Spinal cord (tissue), 10 donors: ENCODE measurements at places on chromosomes 6 and 20.
A peak's percentile ranks its signal among the peaks of the same experiment; 100 is the strongest.

- peak; percentile 60 for DNase-seq
Measured at GRCh38 chr6:11214901-11215300, 17.6 kb downstream of the NEDD9 start.

- no peak for DNase-seq
Measured at GRCh38 chr6:129317931-129318820, 391.8 kb downstream of the ARHGAP18 start.

- no peak for DNase-seq
Measured at GRCh38 chr6:113627480-113627879, 229.7 kb upstream of the MARCKS start.

- DNase-seq: no peak
Measured at GRCh38 chr6:80489911-80490635, 383.6 kb downstream of the BCKDHB start.

DNA sequence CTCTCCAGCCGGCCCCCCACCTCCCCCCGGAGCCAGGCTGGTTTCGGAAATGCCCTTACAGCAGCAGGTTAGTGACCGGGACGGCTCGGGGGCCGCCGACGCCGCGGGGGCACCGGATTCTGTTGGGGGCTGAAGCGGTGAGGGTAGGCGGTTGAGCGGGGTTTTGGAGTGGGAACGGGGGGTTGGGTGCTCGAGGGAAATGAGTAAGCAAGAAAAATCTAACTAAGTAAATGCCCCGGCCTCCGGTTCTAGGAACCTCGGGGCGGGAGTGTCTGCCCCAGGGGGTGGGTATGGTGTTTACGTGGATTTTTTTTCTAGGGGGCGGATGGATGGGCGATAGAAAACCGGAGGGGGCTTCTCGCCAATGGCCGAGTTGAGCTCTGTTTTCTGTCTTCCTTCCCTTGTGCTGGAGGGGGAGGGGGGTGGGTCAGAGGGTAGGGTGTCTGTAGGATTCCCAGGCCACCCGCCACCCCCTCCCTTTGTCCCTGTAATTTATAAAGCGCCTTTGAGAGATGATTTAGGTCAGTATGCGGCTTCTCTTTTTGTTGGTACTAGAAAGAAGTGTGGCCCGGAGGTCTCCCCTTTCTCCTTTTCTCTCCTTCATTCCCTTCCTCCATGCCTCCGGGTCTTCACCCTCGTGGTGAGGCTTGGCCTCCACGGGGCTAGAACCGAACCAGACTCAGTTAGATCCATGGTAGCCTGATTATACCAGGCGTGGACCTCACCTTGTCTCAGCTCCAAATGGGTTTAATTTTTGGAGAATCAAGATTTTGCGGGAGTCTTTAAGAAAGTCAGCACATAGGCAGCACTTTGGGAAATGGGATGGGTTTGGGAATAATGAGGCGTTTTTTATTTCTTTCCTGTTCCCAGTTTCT, 2.3 kb downstream of the E2F3 start:
- DNase-seq: peak; percentile 65

GRCh38 chr6:130893277-130893676, 66.1 kb downstream of the SMLR1 start:
- DNase-seq: no peak

GRCh38 chr6:48959251-48960060, 503.6 kb downstream of the MMUT start:
- peak; percentile 62 for DNase-seq

DNA sequence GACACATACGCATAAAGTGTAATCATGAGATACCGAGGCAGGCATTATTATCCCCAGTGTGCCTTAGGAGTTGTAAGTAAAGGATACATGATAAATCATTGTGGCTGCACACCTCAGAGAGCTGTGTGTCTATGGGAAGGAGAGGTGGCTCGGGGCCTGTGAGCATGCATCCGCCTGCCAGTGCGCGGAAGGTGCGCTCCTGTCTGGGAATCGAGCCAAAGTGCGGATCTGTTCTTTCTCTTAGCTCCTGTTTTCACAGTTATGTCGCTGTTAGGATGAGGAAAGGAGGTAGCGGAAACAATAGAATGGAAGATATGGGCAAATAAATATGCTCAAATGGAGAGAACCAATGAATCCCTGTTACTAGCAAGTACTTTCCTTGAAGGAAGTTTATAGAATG, 98.0 kb downstream of the ANKRD6 start:
- peak; percentile 47 for DNase-seq
